ENCODE measurements at places on chromosomes 4 and X.

- no peak for DNase-seq
Measured at GRCh38 chrX:57587607-57588006, 4.2 kb upstream of the ZXDB start.

- DNase-seq: no peak
Measured at GRCh38 chr4:113884655-113885054, 94.8 kb downstream of the ARSJ start.

- DNase-seq: no peak
Measured at GRCh38 chr4:20313237-20314030, 61.7 kb downstream of the SLIT2 start.

DNA sequence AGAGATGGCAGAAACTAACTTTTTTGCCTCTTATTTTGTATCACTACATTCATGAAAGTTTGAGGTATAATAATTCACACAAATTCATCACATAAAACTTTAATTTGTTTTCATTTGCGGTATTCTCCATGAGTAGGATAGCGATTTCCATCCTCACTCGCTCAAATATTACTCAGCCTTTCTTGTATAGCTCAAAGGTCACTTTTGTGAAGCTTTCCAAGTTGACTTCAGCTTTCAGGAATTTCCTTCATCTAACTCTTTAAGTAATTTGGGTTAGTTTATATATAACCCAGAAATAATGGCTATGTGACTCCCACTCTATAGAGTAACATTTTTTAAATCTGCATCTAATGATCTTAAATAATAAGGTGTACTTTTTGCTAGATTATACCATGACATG lies 314.4 kb downstream of the IL1RAPL1 start:
- no peak for DNase-seq

- peak; percentile 44 for DNase-seq
Measured at GRCh38 chr4:149912000-149912399, 96.4 kb upstream of the IQCM start.

DNA sequence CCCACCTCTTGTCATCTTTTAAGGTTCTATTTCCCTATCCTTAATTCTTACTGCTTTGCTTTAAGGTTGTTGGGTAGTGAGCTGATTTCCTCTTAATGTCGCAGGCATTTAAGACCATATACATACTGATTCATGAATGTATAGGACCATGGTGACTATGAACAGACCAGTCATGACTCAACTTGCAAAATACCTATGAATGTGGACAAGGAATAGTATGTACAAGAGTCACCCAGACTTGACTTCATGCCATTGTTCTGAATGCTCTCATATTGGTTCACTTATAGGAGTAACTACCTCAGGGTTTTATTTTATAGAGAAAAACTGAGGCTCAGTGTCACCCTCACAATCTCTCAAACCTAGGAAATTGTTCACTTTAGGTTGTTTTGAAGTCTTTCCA lies 44.3 kb downstream of the CCNG2 start:
- DNase-seq: no peak

- no peak for DNase-seq
Measured at GRCh38 chrX:129769467-129770154, 10.1 kb upstream of the SASH3 start.

DNA sequence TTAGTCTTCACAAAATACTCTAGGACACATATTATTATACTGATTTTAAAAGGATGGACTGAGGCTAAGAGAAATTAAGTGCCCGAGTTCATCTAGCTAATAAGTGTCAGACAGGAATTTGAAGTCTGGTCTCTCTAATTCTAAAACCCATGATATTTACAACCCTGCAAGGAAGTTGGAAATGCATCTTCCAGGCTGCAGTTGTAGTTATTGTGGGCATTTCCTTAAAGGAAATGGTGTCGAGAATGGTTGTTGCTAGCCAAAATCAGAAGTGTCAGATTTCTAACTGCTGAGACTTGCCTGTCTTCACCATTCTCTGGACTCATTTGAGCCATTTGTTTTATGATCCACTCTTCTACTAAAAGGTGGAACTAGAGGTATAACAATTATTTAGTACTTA lies 82.5 kb downstream of the FAT4 start:
- no peak for DNase-seq

- no peak for DNase-seq
Measured at GRCh38 chr4:148216866-148217814, 225.1 kb downstream of the NR3C2 start.

DNA sequence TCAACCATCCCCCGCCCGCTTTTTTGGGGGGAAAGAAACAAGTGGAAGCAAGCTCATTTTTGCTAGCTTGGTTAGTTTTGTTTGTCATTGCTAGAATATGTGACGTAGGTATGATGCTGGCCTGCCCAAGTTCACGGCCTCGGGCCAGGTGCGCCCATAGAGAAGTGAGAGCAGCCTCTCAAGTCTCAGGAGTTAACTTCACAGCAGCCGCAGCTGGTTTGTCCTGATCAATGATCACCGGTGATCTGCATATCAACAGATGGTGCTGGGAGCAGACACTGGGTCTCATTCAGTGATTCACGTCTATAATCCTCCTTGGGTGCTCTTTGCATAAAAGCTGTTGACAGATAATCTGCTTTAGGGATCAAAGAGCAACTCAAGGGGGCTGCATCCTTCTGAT lies 50.1 kb downstream of the ENPP6 start:
- no peak for DNase-seq

DNA sequence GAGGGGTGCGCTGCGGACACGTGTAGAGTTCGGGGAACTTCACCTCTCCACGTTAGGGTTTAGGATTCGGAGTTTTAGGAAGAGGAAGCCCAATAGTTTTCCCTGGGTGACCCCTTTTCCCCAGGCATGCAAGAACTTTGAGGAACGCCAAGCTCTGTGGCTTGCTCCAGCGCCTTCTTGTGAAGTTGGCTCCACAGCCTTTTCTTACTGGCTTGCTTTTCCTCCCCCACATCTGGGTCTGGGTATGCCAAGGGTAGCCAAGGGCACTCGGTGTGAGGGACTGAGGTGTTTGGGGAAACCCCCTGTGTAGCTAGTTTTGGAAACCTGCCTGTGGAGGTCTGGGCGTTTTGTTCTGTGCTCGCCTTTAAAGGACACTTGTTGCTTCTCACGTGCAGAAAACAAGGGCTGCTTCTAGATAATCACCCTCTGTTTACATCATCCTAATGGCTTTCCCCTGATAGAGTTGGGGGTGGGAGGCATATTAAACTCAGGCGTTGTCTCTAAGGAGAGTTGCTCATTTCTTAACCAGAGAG lies 746 bp downstream of the EDNRA start:
- DNase-seq: peak; percentile 32

DNA sequence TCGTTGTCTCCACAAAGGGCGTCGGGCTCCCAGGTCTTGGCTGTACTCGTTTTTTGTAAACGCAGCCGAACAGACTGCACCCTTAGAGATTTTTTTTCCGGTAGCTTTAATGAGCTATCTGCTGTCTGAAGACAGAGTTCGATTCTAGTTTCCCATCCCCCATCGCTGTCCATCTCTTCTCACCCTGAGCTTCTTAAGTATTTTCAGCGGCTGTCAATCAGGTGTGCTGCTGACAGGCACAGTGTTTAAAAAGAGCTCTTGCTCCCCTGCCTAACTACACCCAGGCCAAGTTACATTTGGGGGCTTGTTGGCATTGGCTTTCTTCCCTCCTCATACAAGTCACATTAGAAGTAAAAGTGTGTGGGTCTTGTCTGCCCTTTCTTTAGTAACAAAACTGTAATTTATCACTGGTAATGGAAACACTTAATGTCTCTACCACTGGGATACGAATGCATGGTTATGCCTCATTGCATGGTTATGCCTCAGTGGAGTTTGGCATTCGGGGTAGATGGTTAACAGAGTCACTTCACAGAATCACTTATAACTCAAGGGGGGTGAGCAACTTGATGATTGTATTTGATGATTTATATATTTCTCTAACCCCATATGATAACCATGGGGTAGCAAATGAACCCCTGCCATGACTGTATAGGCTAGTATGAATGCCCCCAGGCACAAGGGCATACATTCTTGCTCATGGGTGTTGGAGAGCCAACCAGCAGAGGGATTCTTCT lies 1.4 kb upstream of the ARHGAP6 start:
- no peak for DNase-seq

GRCh38 chr4:37594099-37594498 lies 92.1 kb downstream of the RELL1 start:
- no peak for DNase-seq

DNA sequence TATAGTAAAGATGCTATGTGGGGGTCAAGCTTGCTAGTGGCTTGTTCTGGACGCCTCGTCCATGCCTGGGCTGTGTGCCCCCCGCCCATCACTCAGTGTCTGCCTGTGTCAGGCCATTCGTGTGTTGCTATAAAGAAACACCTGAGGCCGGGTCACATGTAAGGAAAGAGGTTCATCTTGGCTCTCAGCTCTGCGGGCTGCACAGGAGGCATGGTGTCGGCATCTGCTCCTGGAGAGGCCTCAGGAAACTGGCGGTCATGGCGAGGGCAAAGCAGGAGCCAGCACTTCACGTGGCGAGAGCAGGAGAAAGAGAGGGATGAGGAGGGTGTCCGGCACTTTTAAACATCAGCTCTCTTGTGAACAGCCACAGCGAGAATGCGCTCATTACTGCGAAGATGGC lies 25.2 kb downstream of the PIGG start:
- DNase-seq: no peak

DNA sequence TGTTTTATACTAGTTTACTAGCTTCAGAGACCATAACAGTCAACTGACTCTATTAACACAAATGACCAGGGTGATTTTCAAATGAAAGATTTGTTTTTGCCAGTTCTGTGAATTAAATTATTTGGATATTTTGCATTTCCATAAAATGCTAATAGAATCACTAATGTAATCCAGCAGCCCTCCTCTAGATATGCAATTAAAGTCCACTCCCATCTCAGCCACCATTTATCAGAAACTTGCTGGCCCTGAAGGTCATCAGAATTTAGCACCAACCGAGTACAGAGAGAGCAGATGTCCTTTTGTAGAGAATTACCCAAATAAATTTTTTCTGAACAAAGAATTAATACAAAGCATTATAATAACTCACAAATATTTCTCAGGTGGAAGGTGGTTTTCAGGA lies 531.1 kb upstream of the SLIT2 start:
- DNase-seq: no peak

- DNase-seq: no peak
Measured at GRCh38 chr4:163110442-163110841, 56.2 kb downstream of the NAF1 start.

DNA sequence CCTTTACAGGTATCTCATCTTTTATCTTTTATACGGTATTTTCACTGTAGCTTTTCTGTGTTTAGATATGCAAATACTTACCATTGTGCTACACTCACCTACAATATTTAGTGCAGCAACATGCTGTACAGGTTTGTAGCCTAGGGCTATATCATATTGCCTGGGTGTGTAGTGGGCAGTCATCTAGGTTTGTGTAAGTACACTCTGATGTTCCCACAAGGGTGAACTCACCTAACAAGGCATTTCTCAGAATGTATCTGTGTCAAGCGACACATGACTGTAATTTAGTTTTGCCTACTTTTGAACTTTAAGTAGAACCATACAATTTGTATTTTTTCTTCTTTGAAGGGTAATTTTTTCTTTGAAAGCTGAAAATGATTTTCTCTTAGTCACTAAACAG lies 54.2 kb upstream of the SLC10A4 start:
- no peak for DNase-seq

GRCh38 chr4:74110670-74111069 lies 11.7 kb upstream of the CXCL2 start:
- DNase-seq: no peak
